ENCODE measurements at places on chromosomes 5 and 9. TPM values are rescaled to one million over a fixed set of nuclear protein-coding genes. Genes with fewer than 3 reads are reported as not detected.

GPR150 gene
- polyA plus RNA-seq: not detected

RPS14 gene
- 798 TPM for polyA plus RNA-seq

ACOT12 gene
- not detected for polyA plus RNA-seq

FAM151B gene
- 1.7 TPM for polyA plus RNA-seq

Data from Purkinje cell (primary cell).